ENCODE measurements at places on chromosomes 5 and 9. TPM values are rescaled to one million over a fixed set of nuclear protein-coding genes. Genes with fewer than 3 reads are reported as not detected.

- DNase-seq, result peak; percentile 17
Measured at GRCh38 chr9:83239747-83240146, 176.8 kb upstream of the RASEF start.

Gene FAM219A
- total RNA-seq, result 6.1 TPM

DNA sequence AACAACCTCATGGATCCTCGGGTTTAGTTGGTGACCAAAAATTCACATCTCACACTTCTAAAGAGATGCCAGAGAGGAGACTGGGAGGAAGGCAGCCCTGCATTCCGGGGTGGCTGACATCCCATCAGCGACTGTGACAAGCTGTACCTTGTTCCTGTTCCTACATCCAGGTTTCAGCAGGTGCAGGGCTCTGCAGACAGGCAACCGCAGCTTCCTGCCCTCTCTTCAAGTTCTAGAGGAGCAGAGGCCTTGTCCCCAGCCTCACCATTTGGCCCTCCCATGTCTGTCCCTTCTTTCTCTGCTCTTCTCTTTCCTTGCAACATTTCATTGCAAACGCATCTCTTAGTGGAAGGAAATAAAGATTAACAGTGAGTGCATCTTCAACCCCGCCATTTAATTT, 454.6 kb downstream of the IRX1 start:
- DNase-seq, result no peak

DNA sequence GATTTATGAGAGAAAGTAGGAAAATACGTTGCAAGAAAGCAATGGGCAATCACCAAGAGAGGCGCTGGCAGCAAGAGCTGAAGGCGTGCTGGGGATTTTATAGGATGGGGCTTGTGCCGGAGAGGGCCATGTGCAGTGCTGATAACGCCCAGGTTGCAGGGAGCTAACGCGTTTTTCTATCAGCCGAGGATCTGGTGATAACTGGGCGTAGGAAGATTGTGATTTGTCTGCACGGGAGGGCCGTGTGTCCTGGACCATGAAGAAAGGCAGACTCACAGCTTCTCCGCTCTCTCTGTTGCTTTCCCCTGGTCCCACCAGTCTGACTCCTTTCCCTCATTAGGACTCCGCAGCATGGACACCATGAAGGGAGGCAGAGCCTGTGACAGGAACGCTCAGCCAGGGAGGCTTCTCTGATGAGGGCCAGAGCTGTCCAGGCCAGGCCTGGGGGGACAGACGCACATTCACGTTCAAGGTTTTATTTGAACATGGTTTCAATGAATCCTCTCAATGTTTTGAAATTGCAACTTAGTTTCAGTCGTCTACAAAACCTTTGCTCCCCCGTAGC, 11.9 kb upstream of the CACNA1B start:
- no peak for DNase-seq

DNA sequence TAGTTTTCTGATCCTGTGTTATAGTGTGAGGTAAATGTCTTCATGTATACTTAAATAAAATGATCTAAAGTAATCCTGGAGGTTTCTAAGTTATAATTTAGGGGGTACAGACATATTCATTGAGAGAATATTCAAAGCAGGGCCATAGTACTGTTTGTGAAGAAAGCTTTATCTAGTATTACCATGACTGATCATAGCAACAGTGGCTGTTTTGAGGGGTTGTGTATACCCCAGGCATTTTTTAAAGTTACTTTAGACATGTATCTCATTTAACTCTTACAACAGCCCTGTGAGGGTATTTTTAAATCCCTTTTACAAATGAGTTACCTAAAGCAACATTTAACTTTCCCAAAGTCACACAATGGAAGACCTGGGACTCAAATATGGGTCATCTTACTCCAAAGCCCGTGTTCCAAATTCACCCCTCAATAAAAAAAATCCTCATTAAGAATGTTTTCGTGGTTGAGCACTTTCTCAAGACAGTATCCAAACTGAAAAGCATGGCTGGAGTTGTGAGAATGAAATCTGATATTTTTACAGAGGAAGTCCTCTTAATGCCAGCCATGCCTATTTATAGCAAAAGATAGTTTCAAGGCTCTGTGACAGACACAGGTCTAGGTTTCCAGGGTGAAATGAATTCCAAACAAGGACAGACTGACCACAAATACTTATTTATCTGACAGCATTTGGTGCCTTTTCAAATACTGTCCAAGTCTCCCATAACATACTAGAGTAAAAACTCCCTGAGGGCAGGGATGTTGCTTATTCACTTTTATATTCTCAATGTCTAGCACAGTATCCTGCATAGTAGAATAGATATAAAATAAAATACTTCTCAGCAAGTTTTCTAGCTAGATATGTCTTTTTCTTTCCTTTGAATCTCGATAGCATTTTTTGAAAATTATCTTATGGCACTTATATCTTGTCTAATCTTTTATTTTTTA, 10.4 kb downstream of the STOM start:
- no peak for DNase-seq

DNA sequence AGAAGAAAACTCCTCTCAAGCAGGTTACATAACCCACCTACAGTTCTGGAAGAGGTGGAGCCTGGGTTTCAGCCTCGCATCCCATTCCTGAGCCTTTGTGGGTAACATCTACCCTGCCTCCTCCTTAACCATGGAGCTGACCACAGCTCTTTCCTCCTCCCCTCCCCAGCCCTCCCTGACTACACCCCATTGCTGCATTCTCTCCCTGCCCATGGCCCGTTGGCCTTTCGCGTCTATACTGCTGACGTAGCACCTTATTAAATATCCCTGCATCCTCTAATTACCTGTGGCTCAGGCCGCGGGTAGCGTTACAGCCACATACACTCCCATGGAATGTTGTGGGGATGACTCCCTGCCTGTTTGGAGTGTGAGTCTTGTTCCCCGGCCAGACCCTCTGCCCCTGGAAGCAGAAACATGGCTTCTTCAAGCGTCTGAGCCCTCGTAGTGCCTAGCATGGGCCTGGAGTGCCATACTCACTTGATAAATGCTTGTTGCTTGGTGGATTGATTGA, 72.8 kb downstream of the WWC1 start:
- DNase-seq, result no peak

GRCh38 chr5:126031989-126032716, 391.1 kb upstream of the GRAMD2B start:
- DNase-seq, result peak; percentile 19

- no peak for DNase-seq
Measured at GRCh38 chr5:69415584-69415958, 655 bp downstream of the MARVELD2 start.

- DNase-seq, result no peak
Measured at GRCh38 chr9:27427272-27427643, 96.8 kb upstream of the IFNK start.

GRCh38 chr5:67038817-67039603, 157.6 kb downstream of the CD180 start:
- peak; percentile 84 for DNase-seq

DNA sequence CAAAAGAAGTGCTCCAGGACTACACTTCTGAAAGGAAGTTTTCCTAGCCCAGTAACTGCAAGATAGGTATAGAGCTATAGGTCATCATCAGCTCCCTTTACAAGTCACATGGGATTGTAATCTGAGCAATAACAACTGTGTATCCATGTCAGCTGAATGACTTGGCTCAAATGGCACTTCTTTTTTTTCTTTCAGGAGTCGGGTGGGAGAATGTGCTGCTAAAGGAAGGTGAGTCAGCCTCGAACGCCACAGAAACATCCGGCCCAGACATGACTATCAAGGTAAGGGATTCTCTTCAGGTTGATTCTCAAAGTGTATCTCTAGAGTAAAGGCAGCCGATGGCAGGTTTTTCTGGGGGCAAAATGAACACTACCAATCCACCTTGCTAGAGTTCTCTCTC, 192.2 kb downstream of the C9orf152 start:
- peak; percentile 53 for DNase-seq

DNA sequence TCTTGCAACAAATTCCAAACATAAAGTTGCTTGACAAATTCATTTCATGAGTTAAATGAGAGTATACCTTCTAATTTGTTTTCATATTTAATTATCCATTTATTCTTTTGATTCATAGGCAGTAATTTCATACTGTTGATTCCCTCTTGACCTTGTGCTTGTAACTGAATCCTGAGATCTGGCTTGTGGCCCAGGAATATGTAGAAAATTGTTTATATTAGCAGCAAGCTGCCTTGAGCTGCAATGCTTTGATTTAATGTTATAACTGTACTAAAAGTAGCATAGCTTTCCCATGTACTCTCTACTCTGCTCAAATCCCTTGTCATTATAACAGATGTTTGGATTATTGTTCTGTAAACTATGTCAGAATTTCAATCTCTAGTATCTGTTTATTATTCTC, 780.7 kb downstream of the NR2F1-AS1 start:
- no peak for DNase-seq

DNA sequence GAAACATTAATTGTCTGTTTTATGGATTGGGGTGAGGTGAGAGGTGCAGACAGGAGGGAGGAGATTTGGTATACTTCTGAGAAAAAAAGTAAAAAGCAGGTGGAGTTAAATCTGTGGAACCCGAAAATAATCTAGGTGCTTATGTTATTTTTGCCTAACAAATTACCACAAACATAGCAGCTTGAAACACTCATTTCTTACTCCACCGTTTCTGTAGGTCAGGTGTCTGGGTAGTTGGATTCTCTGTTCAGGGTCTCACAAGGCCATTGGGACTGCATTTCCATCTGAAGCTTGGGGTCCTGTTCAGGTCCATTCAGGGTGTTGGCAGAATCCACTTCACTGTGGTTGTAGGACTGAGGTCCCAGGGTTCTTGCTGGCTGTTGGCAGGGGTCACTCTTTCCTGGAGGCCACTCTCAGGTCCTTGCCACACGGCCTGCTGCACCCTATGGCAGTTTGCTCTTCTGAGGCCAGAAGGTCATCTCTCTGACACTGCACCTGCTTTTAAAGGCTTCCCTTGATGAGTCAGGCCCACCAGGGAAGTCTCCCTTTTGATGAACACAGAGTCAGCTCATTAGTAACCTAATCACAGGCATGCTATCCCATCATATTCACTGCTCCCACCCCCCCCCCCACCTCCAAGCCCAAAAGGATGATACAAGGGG, 82.2 kb downstream of the TRIO start:
- no peak for DNase-seq

GRCh38 chr9:128390150-128390812, 19.1 kb downstream of the URM1 start:
- DNase-seq, result no peak

- DNase-seq, result no peak
Measured at GRCh38 chr9:8832955-8833354, 1033.4 kb upstream of the DMAC1 start.

DNA sequence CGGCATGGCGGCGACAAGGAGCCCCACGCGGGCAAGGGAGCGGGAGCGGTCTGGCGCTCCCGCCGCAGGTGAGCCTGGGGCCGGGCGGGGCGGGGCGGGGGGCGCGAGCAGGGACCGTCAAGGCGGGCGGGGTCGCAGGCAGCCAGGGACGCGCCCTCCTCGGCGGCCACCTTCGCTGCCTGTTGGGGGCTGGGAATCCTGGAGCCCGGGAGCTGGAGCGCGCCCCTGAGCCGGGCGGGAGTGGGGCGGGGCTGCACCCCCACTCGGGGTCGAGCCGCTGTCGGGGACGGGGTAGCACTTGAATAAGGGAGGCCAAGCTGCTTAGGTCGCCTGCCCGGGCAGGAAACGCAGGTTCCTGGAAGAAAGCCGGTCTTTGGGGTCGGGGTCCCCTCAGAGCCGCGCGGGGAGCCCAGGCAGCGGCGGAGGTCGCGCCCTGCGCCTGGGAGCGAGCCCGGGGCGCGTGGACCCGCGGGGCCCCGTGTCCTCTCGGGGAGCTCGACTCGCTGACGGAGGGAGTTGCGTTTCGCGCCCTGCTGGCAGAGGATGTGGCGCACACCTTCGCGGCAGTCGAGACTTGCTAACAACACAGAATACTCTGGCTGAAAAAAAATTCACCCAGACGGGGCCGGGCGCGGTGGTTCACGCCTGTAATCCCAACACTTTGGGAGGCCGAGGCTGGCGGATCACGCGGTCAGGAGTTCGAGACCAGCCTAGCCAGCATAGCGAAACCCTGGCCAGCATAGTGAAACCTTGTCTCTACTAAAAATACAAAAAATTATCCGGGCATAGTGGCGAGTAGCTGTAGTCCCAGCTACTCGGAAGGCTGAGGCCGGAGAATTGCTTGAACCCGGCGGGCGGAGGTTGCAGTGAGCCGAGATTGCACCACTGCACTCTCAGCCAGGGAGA, 552 bp downstream of the OTULINL start:
- DNase-seq, result peak; percentile 25

- DNase-seq, result no peak
Measured at GRCh38 chr9:2720179-2720654, 2.9 kb downstream of the KCNV2 start.

Gene SOHLH1
- not detected for total RNA-seq

GRCh38 chr9:14193328-14193990, 120.5 kb downstream of the NFIB start:
- DNase-seq, result peak; percentile 85

All from dermis microvascular lymphatic vessel endothelial cell (primary cell).